Mesenchymal stem cell (in vitro differentiated cells and primary cell): ENCODE measurements at places on chromosomes 11 and 22.

DNA sequence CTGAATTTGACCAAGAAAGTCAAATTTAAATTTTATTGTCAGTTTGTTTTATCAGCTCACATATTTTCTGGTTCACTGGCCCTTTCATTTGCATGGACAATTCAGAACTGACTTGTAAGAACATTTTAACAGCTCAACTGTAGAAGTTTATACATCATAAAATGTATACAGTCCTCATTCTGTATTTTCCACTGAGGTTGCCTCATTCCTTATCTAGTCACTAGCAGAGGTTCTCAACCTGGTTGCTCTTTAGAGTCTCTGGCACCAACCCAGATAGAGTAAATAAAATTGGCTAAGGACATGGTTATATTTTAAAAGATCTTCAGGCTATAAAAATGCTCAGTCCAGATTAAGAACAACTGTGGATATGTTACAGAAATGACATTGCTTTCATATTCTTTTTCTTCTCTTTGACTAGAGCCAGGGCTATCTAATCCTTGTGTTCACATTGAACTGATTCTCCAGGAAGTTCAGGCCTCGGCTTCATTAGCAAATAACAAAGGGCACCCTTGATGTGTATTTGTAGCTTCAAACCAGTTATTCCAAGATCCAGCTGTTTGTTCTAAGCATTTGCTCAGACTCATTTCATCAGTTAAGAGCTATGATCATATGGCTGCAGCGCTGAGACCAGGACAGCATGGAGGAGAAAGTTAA is 782.5 kb downstream of the ETS1 start:
- DNase-seq, result no peak

- no peak for DNase-seq
Observed at GRCh38 chr11:75450826-75451821, 18.1 kb upstream of the KLHL35 start.

DNA sequence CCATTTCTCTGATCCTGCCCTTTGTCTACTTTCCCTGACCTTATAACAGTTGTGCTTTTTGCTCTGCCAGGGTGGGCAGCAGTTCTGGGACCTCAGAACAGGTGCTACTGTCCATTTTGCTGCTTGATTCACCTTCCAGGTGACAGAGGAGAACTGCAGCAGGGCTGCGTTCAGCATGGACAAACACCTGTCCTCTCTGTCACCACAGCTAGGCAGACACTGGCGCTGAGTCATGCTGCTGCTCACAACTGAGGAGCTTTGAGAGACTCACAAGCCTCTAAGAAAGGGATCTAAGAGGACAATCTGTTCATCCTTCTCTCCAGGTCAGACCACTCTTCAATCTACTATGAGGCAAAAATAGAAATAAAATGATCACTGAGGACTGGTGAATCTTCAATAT is 1144.5 kb upstream of the CCDC90B start:
- DNase-seq, result no peak

GRCh38 chr22:43080616-43081015 is 8.6 kb downstream of the TTLL1 start:
- no peak for DNase-seq

DNA sequence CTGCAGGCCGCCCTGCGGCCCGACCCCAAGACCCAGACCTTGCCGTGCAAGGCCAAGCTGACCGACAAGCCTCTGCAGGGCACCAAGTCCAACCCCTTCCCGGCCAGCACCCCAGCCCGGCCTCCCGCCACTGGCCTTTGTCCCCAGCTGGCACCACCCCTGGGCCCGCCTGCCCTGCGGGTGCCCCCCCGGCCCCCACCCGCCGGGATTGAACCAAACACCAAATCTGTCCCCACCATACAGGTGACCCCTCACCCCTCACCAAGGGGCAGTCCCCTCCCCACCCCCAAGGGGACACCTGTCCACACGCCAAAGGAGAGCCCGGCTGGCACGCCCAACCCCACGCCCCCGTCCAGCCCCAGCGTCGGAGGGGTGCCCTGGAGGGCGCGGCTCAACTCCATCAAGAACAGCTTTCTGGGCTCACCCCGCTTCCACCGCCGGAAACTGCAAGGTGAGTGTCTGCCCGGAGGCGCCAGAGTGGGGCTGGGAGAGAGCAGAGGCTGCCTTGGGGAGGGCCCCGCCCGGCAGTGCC is 36.2 kb downstream of the MOB2 start:
- no peak for DNase-seq

- DNase-seq, result peak; percentile 63
Observed at GRCh38 chr11:7977232-7977917, 9.8 kb upstream of the EIF3F start.

GRCh38 chr22:25139062-25139461 is 60.6 kb upstream of the CRYBB3 start:
- DNase-seq, result no peak

DNA sequence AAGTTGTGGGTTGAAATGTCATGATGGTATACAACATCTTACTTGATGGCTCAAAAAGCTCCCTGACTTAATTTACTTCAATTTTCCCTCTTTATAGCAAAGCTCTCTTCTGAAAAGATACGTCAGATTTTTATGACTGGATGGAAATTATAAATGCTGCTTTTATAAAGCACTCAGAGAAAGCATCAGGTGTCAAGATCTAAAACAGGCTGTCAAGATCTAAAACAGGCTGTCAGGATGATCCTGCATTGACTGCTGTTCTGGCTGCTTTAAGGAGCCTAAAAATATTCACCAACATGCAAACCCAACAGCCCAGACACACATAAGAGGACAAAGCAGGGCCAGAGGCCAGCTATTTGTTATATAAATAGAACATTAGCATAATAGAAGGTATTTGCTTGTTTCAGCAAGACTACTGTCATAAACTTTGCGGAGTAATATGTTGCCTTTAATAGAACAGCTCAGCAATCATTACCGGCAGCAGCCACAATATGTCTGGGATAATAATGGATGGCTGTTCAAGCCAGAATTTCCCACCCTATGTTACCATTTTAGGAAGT is 77.3 kb upstream of the ANO5 start:
- no peak for DNase-seq

DNA sequence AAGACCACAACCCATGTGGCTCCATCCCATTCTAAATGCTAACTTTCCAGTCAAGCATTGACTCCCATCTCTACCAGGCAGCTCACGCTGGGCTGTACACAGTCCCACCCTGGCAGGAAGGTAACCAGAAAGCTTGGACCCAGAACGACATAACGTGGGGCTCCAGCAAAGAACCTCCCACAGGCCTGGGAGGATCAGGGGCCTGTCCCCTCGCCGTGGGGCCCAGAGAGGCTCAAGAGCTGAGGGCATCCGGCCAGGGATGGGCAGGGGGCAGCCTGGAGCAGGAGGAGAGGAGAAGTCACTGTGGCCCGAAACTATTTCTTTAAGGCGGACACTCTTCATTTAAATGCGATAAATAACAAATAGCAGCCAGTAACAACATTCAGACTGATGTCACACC is 169.9 kb downstream of the SHANK2 start:
- DNase-seq, result no peak

GRCh38 chr11:44530413-44531115 is 34.9 kb upstream of the CD82 start:
- peak; percentile 29 for DNase-seq
